Stimulated activated CD8-positive, alpha-beta memory T cell treated with anti-CD3 and anti-CD28 coated beads, Interleukin-15, amount 100 ng/mL, for 48 hours (primary cell): ENCODE measurements at places on chromosomes 6 and 20.

GRCh38 chr20:47165376-47165865, 191.1 kb downstream of the ZMYND8 start:
- no peak for DNase-seq

- DNase-seq: no peak
These were observed 109.0 kb upstream of the TRAF3IP2 start for GRCh38 chr6:111714416-111715270.

GRCh38 chr6:163356324-163356723, 58.2 kb upstream of the QKI start:
- no peak for DNase-seq

- no peak for DNase-seq
These were observed 87.7 kb downstream of the TMEM242 start for GRCh38 chr6:157235600-157236039.

DNA sequence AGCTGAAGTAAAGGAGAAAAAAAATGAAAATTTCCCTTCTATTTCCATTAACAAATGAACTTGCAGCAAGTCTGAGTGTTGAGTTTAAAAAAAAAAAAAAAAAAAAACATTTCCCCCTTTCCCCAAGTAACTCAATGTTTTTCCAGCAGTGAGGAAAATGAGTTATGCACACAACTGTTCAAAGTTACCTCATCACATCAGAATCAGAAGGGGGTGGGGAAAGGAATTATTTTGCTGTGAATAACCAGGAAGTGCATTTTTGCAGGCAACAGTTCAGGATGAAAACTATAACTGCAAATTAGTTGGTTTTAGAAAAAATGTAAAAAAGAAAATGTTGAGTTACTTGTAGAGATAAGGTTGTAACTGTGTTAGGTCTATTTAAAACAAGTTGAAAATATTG, 568.9 kb upstream of the CITED2 start:
- no peak for DNase-seq

DNA sequence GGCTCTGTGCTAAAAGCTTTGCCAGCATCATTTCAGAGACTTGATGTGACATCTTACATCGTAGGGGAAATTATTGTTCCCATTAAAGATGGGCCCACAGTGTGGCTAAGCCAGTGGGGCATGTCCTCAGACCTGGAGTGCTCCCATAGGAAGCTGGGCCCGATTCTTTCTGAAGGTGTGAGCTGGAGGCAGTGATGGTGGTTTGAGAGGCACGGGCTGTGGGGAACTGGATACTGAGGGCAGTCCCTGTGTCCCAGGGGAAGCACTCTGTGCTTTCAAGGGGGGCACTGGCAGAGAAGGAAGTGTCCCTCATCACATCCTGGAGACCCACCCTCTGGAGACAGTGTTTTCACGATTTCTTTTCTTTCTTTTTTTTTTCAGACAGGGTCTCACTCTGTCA, 8.6 kb upstream of the FAM110A start:
- DNase-seq: no peak

GRCh38 chr6:9307786-9308185, 872.4 kb upstream of the SLC35B3 start:
- DNase-seq: no peak

DNA sequence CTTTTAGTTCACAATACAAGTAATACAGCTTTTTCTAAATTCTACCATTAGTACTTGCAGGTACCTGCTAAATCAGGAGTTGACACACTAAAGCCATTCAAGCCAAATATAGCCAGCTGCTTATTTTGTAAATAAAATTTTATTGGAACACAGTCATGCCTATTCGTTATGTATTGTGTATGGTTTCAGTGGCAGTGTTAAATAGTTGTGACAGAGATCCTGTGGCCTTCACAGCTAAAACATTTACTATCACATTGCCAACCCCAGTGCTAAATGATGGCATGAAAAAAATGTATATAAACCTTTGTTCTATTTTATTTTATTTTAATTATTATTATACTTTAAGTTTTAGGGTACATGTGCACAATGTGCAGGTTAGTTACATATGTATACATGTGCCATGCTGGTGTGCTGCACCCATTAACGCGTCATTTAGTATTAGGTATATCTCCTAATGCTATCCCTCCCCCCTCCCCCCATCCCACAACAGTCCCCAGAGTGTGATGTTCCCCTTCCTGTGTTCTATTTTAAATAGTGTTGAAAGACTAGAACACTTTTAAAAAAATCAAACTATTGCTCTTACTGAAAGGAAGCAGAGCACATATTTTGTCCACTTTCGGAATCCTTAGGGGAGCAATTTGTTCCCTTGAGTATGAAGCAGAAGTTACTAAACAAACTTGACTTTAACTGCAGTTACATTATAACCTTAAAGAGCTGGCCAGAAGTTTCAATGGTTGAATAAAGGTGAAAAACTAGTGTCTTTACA, 115.7 kb downstream of the PRIM2 start:
- DNase-seq: no peak

GRCh38 chr20:52787216-52787615, 184.9 kb upstream of the TSHZ2 start:
- DNase-seq: no peak

GRCh38 chr20:31966991-31967655, 828 bp upstream of the XKR7 start:
- no peak for DNase-seq

GRCh38 chr6:136753624-136754023, 38.7 kb downstream of the MAP3K5 start:
- DNase-seq: peak; percentile 20

DNA sequence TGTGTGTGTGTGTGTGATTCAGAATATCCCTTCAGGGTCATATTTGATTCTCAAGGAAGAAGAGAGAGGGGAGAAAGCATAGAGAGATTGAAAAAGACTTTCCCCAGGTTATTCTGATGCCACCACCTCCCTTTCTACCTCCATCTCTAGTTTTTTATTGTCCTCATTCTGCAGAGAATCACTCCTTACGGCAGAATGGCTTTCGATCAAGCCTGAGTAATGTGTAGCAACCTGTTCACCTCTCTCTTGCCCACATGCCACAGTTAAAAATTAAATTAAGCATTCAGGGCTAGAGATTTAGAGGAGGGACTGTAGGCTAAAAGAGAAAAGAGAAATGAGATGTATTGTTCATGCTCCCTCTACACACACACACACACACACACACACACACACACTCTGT, 18.1 kb downstream of the KLHL32 start:
- DNase-seq: no peak

- no peak for DNase-seq
These were observed 52.3 kb downstream of the MOCS1 start for GRCh38 chr6:39881851-39882530.

- DNase-seq: no peak
These were observed 3.2 kb downstream of the SNX21 start for GRCh38 chr20:45836841-45837240.

- no peak for DNase-seq
These were observed 791.0 kb upstream of the HS3ST5 start for GRCh38 chr6:115133790-115134189.

DNA sequence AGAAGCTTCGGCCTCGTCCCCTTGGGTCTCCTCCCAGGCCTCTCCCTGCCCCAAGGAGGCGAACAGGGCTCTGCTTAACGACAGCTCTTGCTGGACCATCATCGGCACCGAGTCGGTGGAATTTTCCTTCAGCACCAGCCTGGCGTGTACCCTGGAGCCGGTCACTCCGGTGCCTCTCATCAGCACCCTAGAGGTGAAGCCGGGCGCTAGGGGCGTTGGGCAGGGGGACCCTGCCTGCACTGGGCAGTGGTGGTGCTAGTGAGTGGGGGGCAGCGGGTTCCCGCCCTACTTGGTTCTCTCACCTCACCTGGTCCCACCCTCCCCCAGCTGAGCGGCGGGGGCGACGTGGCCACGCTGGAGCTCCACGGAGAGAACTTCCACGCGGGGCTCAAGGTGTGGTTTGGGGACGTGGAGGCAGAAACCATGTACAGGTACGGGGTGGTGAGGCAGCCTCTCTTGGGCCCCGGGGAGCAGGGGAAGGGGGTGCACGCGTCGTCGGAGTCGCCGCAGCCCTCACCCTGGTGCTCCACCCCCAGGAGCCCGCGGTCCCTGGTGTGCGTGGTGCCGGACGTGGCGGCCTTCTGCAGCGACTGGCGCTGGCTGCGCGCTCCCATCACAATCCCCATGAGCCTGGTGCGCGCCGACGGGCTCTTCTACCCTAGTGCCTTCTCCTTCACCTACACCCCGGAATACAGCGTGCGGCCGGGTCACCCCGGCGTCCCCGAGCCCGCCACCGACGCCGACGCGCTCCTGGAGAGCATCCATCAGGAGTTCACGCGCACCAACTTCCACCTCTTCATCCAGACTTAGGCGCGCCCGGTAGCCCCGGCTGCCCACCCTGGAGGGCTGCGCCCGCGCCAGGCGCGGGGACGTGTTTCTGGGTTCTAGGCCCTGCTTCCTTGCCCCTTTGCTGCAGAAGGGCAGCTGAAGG, 8.3 kb upstream of the MATN4 start:
- DNase-seq: no peak

DNA sequence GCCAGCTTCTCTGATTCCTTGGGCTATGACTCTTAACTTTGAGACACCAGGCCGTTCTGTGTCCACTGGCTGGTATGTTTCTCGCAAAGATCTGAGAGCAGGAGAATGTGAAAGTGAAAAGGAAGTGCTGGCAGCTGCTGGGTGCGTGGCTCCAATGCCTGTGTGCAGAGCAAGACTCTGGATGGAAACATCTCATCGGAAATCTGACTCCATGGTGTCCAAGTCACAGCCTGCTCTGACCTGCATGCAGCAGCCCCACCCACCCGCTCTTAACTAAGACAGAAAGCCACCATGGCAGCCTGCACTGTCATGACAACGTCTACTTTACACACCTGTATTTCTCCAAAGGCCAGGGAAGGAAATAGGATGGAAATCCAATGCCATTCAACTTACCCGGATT, 66.3 kb upstream of the MPC1 start:
- no peak for DNase-seq

- no peak for DNase-seq
These were observed 80.5 kb downstream of the FILIP1 start for GRCh38 chr6:75412969-75413662.

DNA sequence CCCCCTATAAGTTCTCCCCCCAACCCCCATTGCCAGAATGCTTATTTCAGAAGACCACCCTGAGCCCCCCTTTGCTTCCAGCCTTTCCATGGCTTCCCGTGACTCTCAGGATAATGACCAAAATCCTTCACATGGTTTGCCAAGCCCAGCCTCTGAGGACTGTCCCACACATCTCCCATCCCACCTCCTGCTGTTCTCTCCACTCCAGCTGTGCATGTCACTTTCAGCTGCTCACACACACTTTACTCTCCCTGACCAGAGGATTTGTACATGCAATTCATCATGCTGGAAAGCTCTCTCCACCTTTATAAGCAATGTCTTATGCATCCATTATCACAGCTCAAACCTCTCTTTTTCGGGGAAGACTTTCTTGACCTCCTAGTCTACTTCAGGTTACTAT, 164.2 kb downstream of the PRL start:
- no peak for DNase-seq

GRCh38 chr6:21730533-21730932, 137.0 kb downstream of the SOX4 start:
- no peak for DNase-seq

DNA sequence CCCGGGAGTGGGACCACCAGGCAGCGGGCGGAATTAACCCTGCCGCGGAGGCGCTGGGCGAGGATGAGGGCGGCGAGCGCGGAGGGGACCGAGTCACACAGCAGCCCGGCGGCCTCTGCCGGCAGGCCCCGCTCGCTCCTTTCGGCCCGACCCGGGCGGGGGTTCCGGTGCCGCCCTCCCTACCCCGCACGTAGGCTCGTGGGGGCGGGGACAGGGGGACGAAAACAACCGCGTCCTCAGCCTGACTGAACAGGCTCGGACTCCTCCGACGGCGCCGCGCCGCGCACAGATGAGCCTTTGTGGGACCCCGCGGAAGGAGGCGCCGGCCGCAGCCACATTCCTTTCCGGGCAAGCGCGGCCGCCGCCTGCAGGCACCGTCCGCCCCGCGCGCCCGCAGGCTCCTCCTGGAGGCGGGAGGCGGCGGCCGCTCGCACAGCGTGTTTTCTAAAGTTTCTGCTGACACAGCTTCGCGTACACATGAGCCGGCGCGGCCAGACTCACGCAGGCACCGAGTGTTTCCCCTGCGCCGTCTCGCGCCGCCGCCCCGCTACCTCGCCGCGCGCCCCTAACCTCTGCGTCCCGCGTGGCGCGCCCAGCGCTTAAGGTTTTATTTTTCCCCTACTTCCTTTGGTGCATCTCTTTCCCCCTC, 244.3 kb downstream of the ARID1B start:
- peak; percentile 82 for DNase-seq

GRCh38 chr6:89098461-89098860, 17.9 kb downstream of the PNRC1 start:
- no peak for DNase-seq

- DNase-seq: no peak
These were observed 40.4 kb downstream of the PTPRK start for GRCh38 chr6:128479991-128480390.

DNA sequence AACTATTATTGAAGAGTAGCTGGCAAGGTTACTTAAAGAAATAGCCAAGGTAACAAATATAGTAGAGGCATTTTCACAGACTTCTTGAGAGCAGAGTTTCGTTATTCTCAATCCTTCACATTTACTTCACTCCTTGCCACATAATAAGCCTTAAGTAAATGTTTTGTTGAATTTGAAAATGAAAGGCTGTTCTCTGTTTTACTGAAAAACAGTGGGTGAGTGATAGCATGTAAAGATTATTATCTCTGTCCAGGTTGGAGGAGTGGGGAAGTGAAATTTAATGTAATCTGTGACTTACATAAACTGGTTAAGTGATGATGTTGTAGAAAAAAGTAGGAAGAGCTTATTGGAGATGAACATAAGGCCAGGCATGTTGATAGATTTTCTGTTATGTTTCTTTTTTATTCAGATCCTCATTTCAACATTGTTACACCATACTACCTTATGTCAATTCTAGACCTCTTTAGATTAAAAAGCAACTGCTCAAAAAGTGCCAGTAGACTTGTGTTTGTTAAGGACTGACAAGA, 55.0 kb downstream of the QKI start:
- DNase-seq: no peak

DNA sequence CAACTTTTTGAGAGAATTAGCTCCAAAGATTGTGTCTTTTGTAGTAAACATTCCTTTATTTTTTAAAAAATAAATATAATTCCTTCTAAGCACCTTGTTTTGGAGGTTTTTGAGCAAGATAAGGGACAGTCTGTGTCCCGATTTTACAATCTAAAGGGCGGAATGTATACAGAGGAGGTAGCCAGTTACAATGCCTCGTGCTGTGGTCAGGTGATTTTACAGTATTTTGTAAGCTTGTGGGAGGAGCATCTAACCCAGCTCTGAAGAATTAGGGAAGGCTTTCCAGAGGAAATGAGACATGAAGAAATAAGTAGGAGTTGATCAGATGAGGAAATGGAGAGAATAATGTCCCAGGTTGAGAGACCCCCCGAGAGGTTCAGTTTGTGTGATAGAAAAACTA, 1.3 kb downstream of the HINT3 start:
- DNase-seq: no peak
